ENCODE measurements at places on chromosomes 4 and X.
A peak's percentile ranks its signal among the peaks of the same experiment; 100 is the strongest.

DNA sequence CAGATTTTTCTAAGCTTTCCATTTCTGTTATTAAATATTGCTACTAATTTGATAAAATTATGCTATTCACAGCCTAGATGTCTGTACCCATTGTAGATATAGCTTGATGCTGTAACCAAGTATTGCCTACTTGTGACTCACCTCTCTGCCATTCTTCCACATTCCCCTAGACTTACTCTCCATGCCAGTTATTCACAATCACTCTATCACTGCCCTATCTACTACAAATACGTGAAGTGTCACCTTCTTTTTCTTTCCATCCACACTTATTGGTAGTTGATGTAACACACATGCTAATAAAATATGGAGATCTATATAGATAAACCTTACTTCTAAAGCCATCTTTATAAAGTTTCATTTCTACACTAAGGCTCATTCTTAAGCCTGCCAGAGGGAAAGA, 179.4 kb upstream of the PACRGL start:
- no peak for DNase-seq

- no peak for DNase-seq
These were observed 23.6 kb upstream of the PACRGL start for GRCh38 chr4:20676501-20677197.

DNA sequence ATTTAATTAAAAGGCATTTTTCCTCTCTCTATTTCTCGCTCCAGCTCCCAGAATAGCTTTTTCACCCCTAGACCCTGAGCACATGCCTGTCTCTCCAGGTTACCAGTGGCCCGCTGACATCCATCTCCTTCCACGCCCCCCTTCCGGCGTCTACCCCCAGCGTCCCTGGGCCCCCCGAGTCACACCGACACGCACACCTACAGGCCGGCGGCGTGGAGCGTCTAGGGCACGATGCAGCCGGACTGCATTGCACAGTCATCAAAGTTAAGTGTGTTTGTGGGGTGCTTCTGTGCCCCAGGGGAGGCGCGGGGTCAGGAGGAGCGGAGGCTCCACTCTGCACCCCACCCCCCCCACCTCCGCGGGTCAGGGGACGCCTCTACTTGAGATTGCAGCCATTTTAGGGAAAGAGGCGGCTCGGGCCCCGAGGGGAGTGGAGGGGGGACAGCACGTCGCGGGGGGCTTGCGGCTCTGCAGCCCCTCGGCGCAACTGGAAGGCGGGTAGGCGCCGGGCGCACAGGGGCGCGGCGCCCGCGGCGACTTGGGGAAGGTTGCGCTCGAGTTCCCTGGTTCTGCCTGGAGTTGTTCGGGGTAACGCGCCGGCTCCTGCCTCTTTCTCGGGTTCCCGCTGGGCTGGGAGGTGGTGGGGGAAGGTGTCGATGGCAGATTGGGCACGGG, 112.7 kb downstream of the DHX15 start:
- DNase-seq, result no peak

DNA sequence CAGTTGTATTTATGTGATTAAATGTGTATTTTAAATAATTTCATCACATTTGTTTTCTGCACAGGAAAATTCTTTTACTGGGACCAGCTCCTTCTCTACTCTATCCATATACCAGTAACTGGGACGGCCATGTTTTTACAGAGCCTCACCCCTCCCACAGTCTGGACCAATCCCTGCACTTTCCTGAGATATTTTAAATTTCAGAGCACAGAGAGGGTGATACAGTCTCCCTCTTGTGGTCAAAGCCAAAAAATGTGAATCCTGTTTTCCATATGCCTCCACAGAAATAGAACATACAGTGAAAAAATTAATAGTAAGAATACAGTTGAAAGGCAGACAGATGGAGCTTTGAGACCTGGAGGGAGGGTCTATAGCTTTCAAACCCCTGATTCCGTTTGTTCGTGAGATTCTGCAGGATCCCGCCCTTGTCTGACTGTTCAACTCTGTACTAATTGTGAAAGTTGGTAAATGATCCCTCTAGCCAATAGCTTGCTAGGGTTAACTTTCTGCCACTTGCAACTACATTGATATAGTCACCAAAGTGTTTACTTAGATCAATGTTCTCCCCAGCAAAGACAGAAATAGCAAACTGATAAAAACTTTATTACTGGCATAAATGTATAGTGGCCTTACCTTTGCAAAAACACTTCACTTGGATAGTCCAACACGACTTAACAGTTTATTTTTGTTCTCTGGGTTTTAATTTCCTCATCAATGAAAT, 172.2 kb downstream of the PPARGC1A start:
- DNase-seq, result no peak

DNA sequence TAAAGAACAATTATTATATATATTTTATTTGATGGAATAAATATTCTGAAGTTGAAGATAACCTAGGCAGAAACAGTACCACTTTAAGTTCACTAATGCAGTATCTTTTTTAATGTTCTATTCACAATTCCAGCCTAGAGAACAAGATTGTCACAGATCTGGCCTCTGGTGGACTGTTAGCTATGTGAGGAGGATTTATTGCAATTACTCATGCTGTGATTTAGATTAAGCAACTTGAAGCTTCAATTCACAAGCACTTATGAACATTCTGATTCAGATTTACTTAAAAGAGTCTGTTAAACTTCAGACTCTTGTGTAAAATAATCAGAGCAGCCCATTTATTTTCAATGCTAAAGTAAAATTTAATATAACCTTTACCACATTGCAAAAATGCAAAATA, 1489.8 kb downstream of the STIM2 start:
- no peak for DNase-seq

- DNase-seq, result no peak
These were observed 186.4 kb downstream of the DCLK2 start for GRCh38 chr4:150264595-150265161.

DNA sequence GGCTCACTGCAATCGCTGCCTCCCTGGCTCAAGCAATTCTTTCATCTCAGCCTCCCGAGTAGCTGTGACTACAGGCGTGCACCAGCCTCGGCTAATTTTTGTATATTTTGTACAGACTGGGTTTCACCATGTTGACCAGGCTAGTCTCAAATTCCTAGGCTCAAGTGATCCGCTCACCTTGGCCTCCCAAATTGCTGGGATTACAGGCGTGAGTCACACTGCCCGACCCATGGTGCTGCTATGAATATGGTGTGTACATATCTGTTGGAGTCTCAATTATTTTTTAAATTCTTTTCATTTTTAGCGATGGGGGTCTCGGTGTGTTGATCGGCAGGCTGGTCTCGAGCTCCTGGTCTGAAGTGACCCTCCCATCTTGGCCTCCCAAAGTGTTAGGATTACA, 78.0 kb upstream of the PRKX start:
- DNase-seq, result no peak

DNA sequence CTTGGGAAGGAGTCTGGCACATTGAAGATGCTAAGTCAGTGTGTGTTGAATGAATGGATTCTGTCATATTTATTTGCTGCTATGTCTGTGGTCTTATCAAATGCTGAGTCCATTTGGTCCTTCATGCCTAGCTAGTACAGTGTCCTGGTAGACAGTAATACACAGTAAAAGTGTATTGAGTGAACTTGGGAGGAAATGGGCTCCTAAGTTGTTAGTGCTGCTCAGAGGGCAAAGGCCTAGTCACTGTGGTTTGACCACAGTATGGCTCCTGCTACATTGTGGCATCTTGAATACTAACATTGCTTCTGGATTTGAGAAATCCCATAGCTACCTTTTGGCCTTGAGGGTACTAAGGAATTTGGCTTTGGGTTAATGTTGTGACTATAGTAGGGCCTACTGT, 33.9 kb downstream of the MTM1 start:
- no peak for DNase-seq

GRCh38 chrX:152206426-152206825, 68.0 kb upstream of the MAGEA10 start:
- DNase-seq, result no peak

DNA sequence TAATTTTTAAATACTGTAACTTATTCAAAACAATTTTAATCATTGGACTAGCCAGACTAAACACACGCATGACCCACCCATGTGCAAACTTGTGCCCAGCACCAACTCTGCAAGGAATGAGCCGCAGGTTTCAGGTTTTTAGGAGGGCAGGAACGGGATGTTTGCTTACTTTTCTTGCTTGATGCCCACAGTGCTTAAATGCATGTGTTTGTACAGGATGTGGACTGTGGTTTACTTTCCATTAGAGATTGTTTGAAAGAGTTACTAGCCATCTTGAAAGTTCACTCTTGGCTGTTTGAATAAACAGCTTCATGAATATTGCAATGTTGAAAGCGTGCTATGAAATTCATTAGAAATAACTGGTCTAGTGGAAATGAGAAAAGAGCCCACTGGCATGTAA, 83.3 kb downstream of the STK32B start:
- DNase-seq, result no peak

- DNase-seq, result no peak
These were observed 385 bp downstream of the LYAR start for GRCh38 chr4:4289597-4289940.

DNA sequence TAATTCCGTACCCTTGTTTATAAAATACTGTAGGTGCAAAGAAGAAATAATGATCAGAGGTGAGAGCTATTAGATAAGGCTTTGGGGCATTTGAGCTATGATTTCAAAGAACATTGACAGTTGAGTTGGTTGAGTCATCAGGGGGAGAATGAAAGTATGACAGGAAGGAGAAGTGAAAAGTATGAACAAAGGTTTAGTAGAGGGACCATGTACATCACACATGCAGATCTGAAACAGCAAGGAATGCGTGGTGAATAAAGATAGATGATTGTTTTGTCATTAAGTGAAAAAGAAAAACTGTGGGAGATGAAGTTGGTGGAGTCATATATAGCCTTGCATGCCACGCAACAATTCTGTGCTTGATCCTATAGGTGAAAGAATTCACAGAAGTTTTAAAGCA, 163.1 kb downstream of the ARAP2 start:
- no peak for DNase-seq

DNA sequence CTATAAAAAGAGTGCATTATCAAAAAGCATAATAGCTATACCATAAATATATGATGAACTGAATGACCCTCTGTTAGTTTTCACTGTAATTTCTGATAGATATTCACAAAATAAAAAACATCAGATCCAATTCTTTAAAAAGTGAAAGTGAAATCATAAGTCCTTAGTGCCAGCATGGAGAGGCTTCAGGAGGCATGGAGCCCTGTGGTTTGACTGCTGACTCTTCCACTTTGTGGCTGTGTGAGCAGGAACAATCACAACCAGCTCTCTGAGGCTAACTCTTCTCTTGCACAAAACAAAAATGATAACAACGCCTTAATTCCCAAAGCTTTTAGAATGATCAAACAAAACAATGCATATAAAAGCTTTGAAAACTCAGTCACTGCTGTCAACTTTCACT, 1143.9 kb downstream of the PDHA2 start:
- no peak for DNase-seq

DNA sequence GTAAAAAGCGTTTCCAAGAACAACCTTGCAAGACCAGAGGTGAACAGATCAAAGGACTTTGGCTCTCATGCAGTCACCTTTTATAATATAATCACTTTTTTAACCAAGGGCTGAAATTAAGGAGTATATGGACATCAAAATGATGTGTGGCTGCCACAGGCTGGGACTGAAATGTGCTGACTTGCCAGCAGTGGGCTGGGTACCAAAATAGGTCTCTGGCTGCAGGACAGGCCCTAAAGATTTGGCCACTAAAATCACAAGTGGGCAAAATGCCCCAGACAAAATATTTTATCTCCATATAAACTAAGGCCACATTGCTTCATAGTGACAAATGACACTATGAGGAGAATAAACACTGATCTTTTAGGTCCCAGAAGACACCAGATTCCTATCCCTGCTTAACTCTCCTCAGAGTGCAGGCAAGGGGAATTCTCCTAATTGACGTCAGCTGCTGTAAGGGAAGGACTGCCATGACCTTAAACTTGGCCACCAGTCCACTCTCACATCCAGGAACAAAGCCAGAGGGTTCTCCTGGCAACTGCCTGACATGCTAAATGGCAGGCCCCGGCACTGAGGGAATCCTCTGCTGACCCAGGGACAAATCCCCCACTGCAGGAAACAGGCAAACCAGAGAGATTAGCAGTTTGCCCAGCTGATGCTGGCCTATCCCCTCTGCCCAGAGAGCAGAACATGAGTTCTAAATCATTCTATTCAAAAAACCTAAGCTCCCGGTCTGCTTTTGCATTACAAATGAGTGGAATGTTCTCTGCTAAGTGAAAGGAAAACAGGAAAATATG, 155.8 kb downstream of the PPP3CA start:
- DNase-seq, result no peak

GRCh38 chr4:159698336-159698735, 595.5 kb downstream of the RAPGEF2 start:
- DNase-seq, result no peak

GRCh38 chr4:107825072-107825824, 516 bp downstream of the SGMS2 start:
- no peak for DNase-seq

- peak; percentile 83 for DNase-seq
These were observed 172.0 kb downstream of the PTTG2 start for GRCh38 chr4:38132107-38132673.

GRCh38 chr4:74104145-74104544, 5.2 kb upstream of the CXCL2 start:
- DNase-seq, result no peak

GRCh38 chrX:119040432-119040831, 32.4 kb upstream of the CT47C1 start:
- no peak for DNase-seq

- no peak for DNase-seq
These were observed 226.1 kb downstream of the COX18 start for GRCh38 chr4:72843466-72843865.

DNA sequence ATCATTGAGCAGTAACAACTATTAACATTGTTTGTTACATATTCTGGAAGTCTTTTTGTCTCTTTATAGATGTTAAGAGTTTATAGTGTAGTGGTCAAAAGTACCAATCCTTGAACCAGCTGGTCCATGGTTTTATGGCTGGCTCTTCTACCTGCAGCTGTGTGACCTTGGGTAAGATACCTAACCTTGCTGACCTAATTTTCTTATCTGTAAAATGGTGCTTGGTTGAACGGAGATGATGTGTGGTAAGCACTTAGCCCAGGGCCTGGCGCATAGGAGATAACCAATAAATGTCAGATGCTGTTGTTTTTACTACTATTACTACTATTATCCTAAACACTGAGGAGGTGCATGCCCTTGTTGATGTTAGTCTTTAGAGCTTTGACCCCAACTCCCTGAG, 116.6 kb downstream of the TMEM164 start:
- no peak for DNase-seq

DNA sequence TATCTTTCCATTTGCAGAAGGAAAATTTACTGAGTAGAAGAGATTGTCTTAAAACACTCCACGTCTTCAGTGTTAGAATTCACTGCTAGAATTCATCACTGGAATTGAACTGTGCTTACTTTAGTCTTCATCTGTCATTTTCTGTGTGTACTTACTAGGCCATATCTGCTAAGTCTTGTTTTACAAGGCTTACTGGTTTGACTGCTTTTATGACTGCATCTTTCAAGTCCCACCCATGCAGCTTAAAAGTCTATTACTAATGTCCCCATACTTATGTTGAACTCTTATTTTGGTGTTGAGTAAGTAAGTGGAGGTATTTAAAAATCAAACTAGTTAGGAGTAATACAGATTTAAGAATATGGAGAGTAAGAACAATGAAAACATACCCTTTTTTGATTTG, 14.6 kb downstream of the CLCN3 start:
- DNase-seq, result no peak

Measured in activated CD8-positive, alpha-beta T cell treated with anti-CD3 and anti-CD28 coated beads, Interleukin-2, amount 10 ng/mL, durations not matched to agents 7 days and 5 days (primary cell).